ENCODE measurements at places on chromosomes 6 and 20.

- H3K4me1 ChIP-seq, result no peaks in the 10 kb centered on the region
- DNase-seq, result no peak
- H3K27me3 ChIP-seq, result peaks cover 27% of the 10 kb centered on the region
- no peaks in the 10 kb centered on the region for H3K36me3 ChIP-seq
- no peak overlapping the region for H3K4me3 ChIP-seq
These were observed 51.3 kb downstream of the VEGFA start for GRCh38 chr6:43821101-43821886.

DNA sequence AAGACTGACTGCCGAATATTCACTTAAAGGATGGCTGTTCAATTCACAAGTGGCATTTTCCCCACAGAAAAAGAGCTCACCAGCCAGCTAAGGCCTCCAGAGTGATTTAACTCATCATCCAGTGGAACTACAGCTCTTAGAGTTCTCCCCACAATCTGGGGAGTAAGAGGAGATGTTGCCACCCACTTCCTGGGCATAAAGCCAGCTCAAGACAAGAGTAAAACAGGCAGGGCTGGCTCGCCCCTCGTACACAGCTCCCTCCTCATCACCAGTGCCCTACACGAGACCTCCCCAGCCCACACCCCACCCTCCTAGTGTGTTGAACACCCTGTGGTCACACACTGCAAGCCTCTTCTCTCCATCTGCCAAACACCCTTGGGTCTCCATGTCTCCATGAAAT lies 47.2 kb upstream of the IPCEF1 start:
- peaks cover 27% of the 10 kb centered on the region for H3K4me1 ChIP-seq
- no peaks in the 10 kb centered on the region for H3K36me3 ChIP-seq
- peak; percentile 74 for DNase-seq
- H3K27ac ChIP-seq, result no peak overlapping the region

- no peak for DNase-seq
- H3K4me3 ChIP-seq, result no peak overlapping the region
- H3K36me3 ChIP-seq, result no peaks in the 10 kb centered on the region
- H3K27me3 ChIP-seq, result no peaks in the 10 kb centered on the region
These were observed 11.6 kb upstream of the TFB1M start for GRCh38 chr6:155325700-155326516.

DNA sequence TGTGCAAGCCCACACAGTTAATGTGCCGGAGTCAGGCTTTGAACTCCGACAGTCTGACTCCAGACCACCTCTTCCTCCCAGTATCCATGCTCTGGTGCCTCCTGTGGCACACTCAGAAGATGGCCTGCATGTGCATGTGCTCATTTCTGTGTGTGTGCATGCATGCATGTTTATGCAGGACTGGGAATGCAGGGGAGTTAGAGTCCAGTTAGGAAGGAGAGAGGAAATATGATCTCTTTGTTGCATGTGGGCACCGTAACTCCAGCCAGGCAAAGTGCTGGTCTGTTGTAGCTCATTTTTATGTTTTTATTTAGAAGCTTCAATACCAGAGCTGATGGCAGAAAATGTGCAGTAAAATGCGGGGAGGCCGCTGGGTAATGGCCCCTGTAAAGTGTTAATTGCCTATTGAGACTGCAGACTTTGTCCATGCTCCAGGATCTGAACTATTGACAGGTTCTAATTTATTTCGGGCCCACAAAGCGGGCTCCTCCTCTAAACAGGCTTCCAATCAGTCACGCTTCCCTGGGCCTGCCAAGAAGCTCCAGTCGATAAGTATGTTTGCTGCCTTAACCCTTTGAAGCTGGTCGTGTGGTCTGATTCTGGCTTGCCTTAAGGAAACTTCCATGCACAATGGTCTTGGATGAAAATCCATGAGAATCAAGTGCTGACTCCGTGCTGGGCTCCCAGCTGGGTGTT lies 248.3 kb downstream of the DHX35 start:
- H3K4me1 ChIP-seq, result no peaks in the 10 kb centered on the region
- H3K27ac ChIP-seq, result no peak overlapping the region
- no peak overlapping the region for H3K4me3 ChIP-seq
- no peak for DNase-seq

GRCh38 chr6:138682704-138683527 lies 90.7 kb upstream of the CCDC28A start:
- peaks cover 15% of the 10 kb centered on the region for H3K4me1 ChIP-seq
- peak overlapping the region; percentile 41 for H3K4me3 ChIP-seq
- peak overlapping the region; percentile 85 for H3K27ac ChIP-seq
- no peaks in the 10 kb centered on the region for H3K36me3 ChIP-seq
- no peaks in the 10 kb centered on the region for H3K27me3 ChIP-seq

GRCh38 chr6:139508023-139508422 lies 133.6 kb upstream of the CITED2 start:
- no peaks in the 10 kb centered on the region for H3K27me3 ChIP-seq
- no peak overlapping the region for H3K4me3 ChIP-seq

GRCh38 chr20:57647933-57648785 lies 27.9 kb upstream of the ZBP1 start:
- no peaks in the 10 kb centered on the region for H3K4me1 ChIP-seq
- H3K27ac ChIP-seq, result no peak overlapping the region
- H3K36me3 ChIP-seq, result peaks cover 16% of the 10 kb centered on the region
- no peak overlapping the region for H3K4me3 ChIP-seq

DNA sequence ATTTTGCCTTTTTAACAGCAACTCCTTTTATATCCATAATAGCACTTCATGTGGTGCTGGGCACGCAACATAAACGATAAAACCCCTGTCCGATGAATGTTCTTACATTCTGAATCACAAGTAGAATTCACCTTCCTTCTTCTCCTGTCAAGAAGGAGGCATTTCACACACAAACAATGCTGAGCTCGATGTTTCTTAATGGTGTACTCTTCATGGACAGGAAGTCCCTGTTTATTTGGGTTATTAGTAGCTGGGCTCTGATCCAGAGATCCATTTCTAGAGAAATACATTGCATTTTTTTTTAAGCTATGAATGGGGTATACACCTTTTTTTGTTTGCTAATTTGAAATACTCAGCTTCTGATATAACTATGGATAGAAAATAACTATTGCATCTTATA lies 82.4 kb downstream of the PPP1R3G start:
- H3K4me3 ChIP-seq, result no peak overlapping the region
- no peaks in the 10 kb centered on the region for H3K4me1 ChIP-seq
- H3K36me3 ChIP-seq, result no peaks in the 10 kb centered on the region
- no peak overlapping the region for H3K27ac ChIP-seq

DNA sequence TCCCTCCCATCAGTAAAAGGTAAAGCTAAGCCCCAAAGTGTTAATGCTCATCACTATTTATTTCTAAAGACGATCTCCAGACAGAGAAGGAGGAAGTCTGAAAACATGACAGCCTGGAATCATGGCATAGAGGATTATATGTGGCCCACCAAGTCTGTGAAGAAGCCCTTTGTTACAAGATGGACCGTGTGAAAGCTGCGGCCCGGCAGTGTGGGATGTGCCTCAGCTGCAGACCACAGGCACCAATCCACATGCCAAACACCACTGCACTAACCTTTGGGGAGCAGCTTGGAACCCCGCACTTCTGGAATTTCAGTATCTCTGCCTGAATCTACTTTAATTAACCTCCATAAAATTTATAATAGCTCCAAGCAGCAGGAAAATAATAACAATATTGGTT lies 90.4 kb downstream of the SLC23A2 start:
- H3K27ac ChIP-seq, result no peak overlapping the region
- H3K27me3 ChIP-seq, result no peaks in the 10 kb centered on the region

DNA sequence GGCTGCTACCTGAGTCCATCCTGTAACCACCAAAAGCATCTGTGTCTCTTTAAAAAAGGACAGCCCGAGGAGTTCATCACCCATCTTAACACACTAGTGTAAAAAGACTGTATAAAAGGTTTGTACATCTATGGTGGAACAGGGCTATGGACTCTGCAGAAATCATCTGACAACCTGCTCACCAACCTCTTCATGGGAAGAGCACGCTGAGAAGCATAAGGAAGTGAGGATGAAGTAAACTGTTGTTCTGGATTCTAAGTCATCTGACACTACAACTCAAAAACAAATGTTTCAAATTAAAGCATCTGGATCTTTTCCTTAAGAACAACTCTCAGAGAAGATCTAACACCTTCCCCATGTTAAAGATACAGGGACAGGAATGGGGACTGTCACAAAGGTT lies 5.4 kb downstream of the IFNGR1 start:
- H3K4me1 ChIP-seq, result peaks cover 7% of the 10 kb centered on the region
- H3K4me3 ChIP-seq, result no peak overlapping the region
- H3K36me3 ChIP-seq, result no peaks in the 10 kb centered on the region
- H3K27me3 ChIP-seq, result no peaks in the 10 kb centered on the region

GRCh38 chr6:40444811-40445210 lies 142.4 kb downstream of the LRFN2 start:
- H3K27ac ChIP-seq, result no peak overlapping the region
- no peak for DNase-seq
- H3K27me3 ChIP-seq, result no peaks in the 10 kb centered on the region
- H3K4me3 ChIP-seq, result no peak overlapping the region
- H3K4me1 ChIP-seq, result no peaks in the 10 kb centered on the region
- no peaks in the 10 kb centered on the region for H3K36me3 ChIP-seq

- no peak within 1 kb of the TSS for H3K27ac ChIP-seq
- no peak within 1 kb of the TSS for H3K4me3 ChIP-seq
- no peak for DNase-seq
These were observed at the start of gene SOX18 for GRCh38 chr20:64049060-64049877. TSS of gene SOX18 (minus strand) at chr20:64049639. CDS start at chr20:64049516, 123 bp downstream.

DNA sequence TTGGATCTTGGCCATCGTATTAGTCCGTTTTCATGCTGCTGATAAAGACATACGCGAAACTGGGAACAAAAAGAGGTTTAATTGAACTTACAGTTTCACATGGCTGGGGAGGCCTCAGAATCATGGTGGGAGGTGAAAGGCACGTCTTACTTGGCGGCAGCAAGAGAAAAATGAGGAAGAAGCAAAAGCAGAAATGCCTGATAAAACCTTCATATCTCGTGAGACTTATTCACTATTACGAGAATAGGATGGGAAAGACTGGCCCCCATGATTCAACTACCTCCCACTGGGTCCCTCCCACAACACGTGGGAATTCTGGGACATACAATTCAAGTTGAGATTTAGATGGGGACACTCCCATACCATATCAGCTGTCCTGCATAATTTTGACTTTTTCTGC lies 20.1 kb upstream of the REPS1 start:
- no peak for DNase-seq
- H3K4me1 ChIP-seq, result no peaks in the 10 kb centered on the region
- H3K27ac ChIP-seq, result no peak overlapping the region
- H3K4me3 ChIP-seq, result no peak overlapping the region

DNA sequence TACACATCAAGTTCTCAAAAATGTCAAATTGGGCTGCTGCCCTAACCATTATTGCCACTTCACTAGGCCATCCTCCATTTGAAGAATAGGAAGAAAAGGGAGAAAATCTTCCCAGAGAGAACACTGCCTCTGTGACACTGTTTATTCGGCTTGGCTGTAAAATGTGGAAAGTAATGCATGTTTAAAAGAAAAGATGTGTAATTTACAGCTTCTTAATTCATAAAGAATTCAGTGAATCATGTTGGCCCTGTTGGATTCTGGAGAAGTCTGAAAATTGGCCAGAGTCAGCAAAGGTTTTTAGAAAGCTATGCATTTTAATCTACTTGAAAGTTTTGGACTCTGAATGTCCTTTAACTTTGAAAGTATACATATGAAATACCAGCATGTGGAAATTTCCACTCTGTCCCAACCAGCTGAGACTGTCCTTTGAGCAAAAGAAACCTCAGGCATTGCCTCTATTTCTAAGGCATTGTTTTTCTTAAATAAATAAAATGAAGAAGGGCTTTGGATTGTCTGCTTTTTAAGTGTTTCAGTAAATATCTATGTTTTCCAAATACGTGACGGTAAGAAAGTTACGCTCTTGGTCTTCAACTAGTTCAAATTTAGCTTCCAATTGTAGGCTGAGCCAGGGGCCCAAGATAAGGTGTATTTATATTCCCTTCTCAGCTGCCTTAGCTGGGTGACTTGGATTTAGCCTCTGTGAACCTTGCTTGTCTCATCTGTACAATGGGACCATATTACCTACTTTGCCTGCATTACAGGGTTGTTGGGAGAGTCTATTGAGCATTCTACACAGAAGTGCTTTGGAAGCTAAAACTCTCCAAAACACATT lies 222.2 kb downstream of the UST start:
- no peaks in the 10 kb centered on the region for H3K27me3 ChIP-seq
- peak; percentile 55 for DNase-seq
- H3K36me3 ChIP-seq, result no peaks in the 10 kb centered on the region
- H3K4me1 ChIP-seq, result peaks cover 28% of the 10 kb centered on the region
- H3K27ac ChIP-seq, result peak overlapping the region; percentile 9
- no peak overlapping the region for H3K4me3 ChIP-seq

GRCh38 chr6:101799531-101799930 lies 406.0 kb downstream of the GRIK2 start:
- H3K4me3 ChIP-seq, result no peak overlapping the region
- no peaks in the 10 kb centered on the region for H3K36me3 ChIP-seq
- no peaks in the 10 kb centered on the region for H3K27me3 ChIP-seq
- H3K27ac ChIP-seq, result no peak overlapping the region
- peaks cover 3% of the 10 kb centered on the region for H3K4me1 ChIP-seq

GRCh38 chr6:17281497-17282481 lies 628 bp downstream of the RBM24 start:
- peaks cover 30% of the 10 kb centered on the region for H3K4me1 ChIP-seq
- peak overlapping the region; percentile 79 for H3K4me3 ChIP-seq
- DNase-seq, result peak; percentile 18
- no peaks in the 10 kb centered on the region for H3K27me3 ChIP-seq
- peak overlapping the region; percentile 64 for H3K27ac ChIP-seq

DNA sequence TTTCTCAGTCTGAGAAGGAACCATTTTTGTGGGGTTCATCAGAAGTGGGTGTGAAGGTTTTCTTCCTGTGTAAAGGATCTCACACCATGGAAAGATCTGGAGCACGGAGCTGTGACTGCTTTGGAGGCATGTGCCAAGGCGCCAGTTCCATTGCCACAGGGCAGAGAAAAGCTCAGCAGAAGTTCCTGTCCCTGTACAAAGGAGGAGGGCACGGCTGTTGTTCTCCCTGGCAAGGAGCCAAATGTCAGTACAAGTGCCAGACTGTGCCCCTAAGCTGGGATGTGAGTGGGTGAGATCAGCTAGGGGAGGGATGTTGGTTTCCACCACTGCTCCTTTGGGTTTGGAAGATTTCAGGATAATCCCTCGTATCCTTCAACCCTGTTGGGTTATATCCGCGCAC lies 117.3 kb downstream of the CRYBG1 start:
- peaks cover 22% of the 10 kb centered on the region for H3K4me1 ChIP-seq
- H3K4me3 ChIP-seq, result no peak overlapping the region
- DNase-seq, result no peak
- no peak overlapping the region for H3K27ac ChIP-seq
- no peaks in the 10 kb centered on the region for H3K27me3 ChIP-seq

- no peaks in the 10 kb centered on the region for H3K36me3 ChIP-seq
- no peaks in the 10 kb centered on the region for H3K4me1 ChIP-seq
- peaks cover 5% of the 10 kb centered on the region for H3K27me3 ChIP-seq
- peak; percentile 36 for DNase-seq
- H3K27ac ChIP-seq, result no peak overlapping the region
These were observed 31.6 kb upstream of the SLC32A1 start for GRCh38 chr20:38692436-38693411.

GRCh38 chr20:22575087-22575721 lies 9.2 kb downstream of the FOXA2 start:
- no peak for DNase-seq
- peaks cover 56% of the 10 kb centered on the region for H3K27me3 ChIP-seq
- H3K27ac ChIP-seq, result no peak overlapping the region

GRCh38 chr6:104685871-104686549 lies 173.7 kb downstream of the HACE1 start:
- no peak overlapping the region for H3K27ac ChIP-seq
- H3K27me3 ChIP-seq, result no peaks in the 10 kb centered on the region
- H3K4me1 ChIP-seq, result peaks cover 8% of the 10 kb centered on the region
- H3K4me3 ChIP-seq, result no peak overlapping the region

- H3K4me1 ChIP-seq, result peaks cover 3% of the 10 kb centered on the region
- DNase-seq, result peak; percentile 68
- no peaks in the 10 kb centered on the region for H3K36me3 ChIP-seq
- H3K27me3 ChIP-seq, result no peaks in the 10 kb centered on the region
These were observed 287.0 kb downstream of the CLIC5 start for GRCh38 chr6:45728674-45729073.

Measured in astrocyte (in vitro differentiated cells and primary cell).